Left ventricle myocardium inferior (tissue), 1 donor: ENCODE measurements at places on chromosomes 6 and 20. TPM values are rescaled to one million over a fixed set of nuclear protein-coding genes. Genes with fewer than 3 reads are reported as not detected.

DNA sequence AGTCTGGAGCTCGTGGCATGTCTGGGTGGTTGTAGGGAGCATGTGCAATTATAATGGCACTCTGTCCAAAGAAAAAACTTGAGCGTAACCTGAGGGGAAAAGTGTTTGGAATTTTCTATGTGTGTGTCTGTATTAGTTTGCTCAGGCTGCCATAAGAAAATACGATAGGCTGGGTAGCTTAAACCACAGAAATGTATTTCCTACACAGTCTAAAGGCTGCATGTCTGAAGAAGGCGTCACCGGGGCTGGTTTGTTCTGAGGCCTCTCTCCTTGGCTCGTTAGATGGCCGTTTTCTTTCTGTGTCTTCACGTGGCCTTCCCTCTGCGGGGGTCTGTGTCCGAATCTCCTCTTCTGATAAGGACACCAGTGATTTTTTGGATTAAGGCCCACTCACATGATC, 59.0 kb downstream of the IGF2R start:
- H3K4me3 ChIP-seq = no peak overlapping the region
- H3K27me3 ChIP-seq = no peaks in the 10 kb centered on the region
- H3K4me1 ChIP-seq = peaks cover 24% of the 10 kb centered on the region
- H3K27ac ChIP-seq = peak overlapping the region; percentile 81
- H3K36me3 ChIP-seq = peaks cover 60% of the 10 kb centered on the region
- no peak for DNase-seq

GRCh38 chr6:166523782-166524559, 62.5 kb downstream of the RAMACL start:
- no peaks in the 10 kb centered on the region for H3K4me1 ChIP-seq
- H3K4me3 ChIP-seq = no peak overlapping the region
- H3K27ac ChIP-seq = no peak overlapping the region
- no peak for DNase-seq

GRCh38 chr6:43867246-43867645, 97.2 kb downstream of the VEGFA start:
- H3K27ac ChIP-seq = no peak overlapping the region
- H3K4me1 ChIP-seq = no peaks in the 10 kb centered on the region
- H3K27me3 ChIP-seq = peaks cover 28% of the 10 kb centered on the region
- no peaks in the 10 kb centered on the region for H3K36me3 ChIP-seq
- DNase-seq = no peak

GRCh38 chr6:26331218-26332073, 33.6 kb upstream of the BTN3A2 start:
- DNase-seq = no peak
- peaks cover 89% of the 10 kb centered on the region for H3K27me3 ChIP-seq

AKAP12 gene
- total RNA-seq = 13.1 TPM

SMIM29 gene
- 27.1 TPM for total RNA-seq

GRCh38 chr6:16230953-16231352, 7.4 kb upstream of the GMPR start:
- peaks cover 30% of the 10 kb centered on the region for H3K4me1 ChIP-seq
- H3K27ac ChIP-seq = peak overlapping the region; percentile 44
- no peak overlapping the region for H3K4me3 ChIP-seq
- no peaks in the 10 kb centered on the region for H3K36me3 ChIP-seq
- DNase-seq = no peak
